ENCODE measurements at places on chromosomes 16 and 17.

GRCh38 chr16:28905800-28906372 lies 19.2 kb downstream of the RABEP2 start:
- DNase-seq, result no peak

DNA sequence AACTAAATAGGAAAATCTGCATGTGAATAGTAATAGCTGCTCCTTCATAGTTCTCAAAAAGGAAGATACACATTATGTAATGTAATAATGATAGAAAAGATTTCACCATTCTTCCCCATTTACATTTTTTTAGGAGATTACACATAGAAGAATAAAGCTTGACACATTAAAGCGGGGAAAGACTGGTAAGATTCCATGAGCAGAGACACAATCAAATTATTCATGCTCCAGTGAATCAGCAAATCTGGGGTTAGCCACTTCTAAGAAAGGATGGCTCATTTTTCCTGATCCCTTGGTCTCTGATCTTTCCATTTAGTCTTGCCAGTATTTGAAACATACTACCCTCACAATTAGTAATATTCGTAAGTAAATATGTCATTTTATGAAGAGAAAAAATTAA lies 81.9 kb downstream of the CA4 start:
- DNase-seq, result no peak

- no peak for DNase-seq
Measured at GRCh38 chr16:21593530-21594289, 5.7 kb upstream of the METTL9 start.

DNA sequence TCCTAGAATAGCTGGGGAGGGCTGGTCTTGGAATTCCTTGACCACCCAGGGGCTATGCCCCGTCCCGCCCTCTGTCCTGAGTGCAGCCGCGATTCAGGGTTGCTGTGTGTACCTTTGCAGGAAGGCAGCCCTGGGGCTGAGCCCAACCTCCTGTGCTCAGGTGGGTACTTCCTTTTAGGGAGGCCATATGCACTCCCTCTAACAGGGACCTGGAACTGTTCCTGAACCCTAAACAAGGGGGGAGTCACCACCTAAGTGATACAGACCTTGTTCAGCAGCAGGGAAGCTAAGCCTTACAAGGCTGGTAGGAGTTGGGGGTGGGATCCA lies 24.6 kb downstream of the LLGL2 start:
- DNase-seq, result no peak

GRCh38 chr16:74729783-74730683 lies 29.4 kb upstream of the MLKL start:
- DNase-seq, result no peak

Measured in NCI-H1436 treated with DMSO at 0.1 percent for 48 hours (cell line).